NCI-H1694 (cell line): ENCODE measurements at places on chromosomes 4 and X.

- DNase-seq: no peak
These were observed 43.7 kb downstream of the IL21 start for GRCh38 chr4:122577189-122577553.

- DNase-seq: no peak
These were observed 70.1 kb upstream of the PCDH18 start for GRCh38 chr4:137602436-137602835.

- DNase-seq: no peak
These were observed 52.2 kb downstream of the EFNB1 start for GRCh38 chrX:68880846-68881552.

DNA sequence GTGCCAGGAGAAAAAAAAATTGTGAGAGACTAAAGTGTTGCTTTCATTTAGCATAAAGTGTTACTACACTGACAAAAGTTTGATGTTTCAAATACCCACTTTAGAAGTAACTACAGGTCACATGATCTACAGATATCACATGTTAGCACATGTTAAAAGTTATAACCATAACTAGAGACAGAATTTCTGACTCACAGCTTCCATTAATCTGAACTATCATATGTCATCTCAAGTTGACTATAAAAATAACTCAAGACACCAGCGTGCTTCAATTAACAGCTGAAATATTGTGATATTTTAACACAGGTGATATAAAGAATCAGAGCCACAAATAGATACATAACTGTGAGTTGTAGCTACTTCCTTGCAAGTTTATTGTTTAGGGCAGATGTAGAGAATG, 591.5 kb upstream of the PITX2 start:
- no peak for DNase-seq

DNA sequence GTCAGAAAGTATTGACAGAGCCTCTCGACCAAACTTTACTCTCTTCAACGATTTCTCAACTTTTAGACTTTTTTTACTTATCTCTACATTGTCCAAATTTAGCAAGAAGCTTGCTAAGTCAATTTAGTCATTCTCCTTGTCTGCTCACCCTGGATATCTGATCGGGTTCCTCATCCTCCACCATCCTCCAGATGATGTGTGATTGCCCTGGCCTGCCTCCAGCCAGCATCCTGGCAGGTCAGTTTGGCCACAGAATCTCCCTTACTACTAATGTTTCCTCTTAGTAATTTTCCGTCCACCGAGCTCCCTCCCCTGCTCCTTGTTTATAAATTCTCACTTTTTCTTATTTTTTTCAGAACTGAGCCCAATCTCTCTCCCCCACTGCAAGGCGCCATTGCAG, 167.9 kb upstream of the ZFP42 start:
- DNase-seq: no peak

DNA sequence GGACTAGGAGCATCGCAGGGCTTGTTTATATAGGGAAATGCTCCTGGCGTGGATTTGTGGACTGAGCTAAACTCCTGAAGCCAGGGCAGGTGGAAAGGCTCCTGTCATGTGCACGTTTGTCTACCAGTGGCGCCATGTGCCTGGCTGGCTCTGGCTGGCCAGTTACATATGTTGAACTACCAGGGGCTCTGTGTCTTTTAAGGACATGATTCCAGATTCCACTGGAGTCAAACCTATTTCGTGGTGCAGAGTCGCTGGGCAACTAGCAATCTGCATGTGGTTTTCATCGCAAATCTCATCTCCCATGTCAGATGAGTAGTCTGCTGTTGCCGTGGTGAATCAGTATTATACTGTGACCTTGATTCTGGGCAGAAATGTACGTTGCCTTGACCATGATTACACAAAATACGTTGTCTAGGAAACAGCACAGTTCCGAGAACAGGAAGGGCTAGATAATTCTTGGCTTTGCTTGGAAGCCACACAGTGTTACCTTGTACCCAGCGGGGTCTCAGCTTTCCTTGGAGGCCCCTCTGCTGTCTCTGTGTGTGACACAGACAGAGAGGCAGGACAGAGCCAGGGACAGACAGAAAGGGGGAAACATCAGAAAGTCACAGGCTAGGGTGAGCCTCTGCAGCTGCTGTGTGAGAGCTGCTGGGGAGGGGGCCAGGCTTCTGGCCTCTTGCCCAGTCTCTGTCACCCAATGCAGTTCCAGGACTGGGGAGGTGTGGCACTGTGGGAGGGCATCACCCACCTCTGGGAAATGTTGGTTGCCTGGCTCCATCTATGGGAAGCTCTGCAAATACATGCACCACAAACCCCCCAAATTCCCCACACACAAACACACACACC, 19.2 kb downstream of the PNMA6E start:
- DNase-seq: peak; percentile 69

- no peak for DNase-seq
These were observed 61.1 kb upstream of the DCTD start for GRCh38 chr4:182978152-182978827.

DNA sequence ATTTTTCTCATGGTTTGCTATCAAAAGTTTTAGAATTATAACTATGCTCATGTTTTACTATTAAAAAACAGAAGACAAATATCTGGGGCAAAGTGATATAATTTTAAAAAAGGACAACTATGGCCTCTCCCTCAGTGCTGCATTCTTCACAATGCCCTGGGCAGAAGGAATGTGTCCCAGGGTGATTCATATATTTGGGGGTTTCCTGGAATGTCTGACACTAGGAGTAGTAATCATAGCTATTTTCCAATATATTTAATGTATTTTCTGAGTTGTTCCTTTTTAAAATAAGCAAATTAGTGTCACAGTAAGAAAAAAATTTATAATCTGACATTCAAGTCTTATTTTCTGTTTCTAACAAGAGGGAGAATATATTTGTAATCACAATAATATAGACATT, 281.7 kb downstream of the UNC5C start:
- no peak for DNase-seq

GRCh38 chr4:8435656-8436121, 4.8 kb downstream of the ACOX3 start:
- DNase-seq: no peak

GRCh38 chrX:150844016-150844415, 54.5 kb downstream of the CD99L2 start:
- no peak for DNase-seq
